Spleen (tissue), 13 donors: ENCODE measurements at places on chromosomes 12 and 14. TPM values are rescaled to one million over a fixed set of nuclear protein-coding genes. Genes with fewer than 3 reads are reported as not detected.

DNA sequence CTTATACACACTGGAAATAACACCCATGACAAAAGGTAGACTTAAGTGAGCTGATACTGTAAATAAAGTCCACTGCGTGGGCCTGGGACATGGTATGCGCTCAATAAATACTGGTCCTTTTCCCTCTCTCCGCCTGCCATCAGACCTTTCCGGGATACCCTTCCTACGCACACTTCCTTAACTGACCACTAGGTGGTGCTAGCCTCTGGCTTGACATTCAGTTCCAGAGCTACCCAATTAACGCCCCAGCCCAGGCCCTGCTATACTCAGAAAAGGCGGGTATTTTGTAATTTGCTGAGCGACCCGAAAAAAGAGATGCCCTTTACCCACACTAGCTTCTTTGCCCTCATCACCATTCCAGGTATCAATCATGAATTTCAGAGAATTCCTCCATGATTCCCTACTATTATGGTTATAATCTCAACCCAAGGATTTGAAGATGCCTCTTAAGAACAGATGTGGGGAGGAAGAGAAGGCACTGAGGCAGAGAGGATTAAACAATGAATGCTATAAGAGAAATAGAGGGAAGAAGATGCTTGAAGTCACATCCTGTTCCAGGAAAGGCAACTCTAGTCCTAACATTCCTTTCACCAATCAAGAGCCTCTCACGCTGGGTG lies 3.9 kb upstream of the LRP1 start:
- peak; percentile 78 for DNase-seq

DNA sequence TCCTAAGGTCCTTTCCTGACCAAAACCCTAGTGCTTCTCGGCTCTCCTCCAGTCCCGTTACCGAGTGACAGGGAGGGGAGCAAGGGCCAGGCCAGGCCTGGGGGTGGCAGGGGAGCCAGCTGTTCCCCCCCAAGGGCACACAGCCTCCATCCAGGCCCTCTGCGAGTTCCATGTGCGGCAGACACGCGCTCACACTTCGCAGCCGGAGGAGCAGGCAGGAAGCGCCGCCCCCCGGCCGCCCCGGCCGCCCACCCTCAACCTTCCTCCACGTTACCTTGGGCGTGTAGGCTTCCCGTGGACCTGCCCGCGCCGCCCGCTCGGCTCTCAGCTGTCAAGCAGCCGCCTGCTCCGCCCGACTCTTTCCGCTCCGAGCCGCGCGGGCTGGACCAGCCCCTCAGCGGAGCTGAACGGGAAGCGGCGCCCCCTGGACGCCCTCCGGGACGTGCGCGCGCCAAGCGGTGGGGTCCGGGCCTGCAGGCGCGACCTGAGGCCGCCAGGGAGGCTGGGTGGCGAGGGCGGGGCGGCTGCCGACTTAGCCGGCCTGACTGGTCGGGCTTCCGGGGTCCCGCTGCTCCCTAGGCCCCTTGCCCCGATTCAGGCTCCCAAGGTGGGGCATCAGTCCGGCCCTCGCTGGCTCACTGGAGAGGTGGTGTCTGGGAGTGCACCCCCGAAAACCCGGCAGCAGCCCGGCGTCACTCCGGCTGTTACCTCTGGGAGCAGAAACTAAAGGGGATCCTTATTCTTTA lies at the start of gene CRACR2A:
Gene CRACR2A (minus strand): TSS at position 369 of the 746 bp plus-strand sequence. CDS start 56,110 bp downstream, outside the sequence.
- peak; percentile 98 for DNase-seq

DNA sequence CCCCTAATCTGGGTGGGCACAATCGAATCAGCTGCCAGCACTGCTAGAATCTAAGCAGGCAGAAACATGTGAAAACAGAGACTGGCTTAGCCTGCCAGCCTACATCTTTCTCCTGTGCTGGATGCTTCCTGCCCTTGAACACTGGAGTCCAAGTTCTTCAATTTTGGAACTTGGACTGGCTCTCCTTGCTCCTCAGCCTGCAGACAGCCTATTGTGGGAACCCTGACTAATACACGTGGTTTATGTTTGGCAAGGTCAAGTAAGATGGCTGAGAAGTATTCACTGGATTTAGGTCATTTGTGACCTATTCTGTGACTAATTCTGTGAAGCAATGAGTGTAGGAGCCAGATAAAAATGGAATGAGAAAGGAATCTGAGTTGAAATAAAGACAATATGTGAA lies 11.0 kb downstream of the GPR135 start:
- DNase-seq, result no peak

DNA sequence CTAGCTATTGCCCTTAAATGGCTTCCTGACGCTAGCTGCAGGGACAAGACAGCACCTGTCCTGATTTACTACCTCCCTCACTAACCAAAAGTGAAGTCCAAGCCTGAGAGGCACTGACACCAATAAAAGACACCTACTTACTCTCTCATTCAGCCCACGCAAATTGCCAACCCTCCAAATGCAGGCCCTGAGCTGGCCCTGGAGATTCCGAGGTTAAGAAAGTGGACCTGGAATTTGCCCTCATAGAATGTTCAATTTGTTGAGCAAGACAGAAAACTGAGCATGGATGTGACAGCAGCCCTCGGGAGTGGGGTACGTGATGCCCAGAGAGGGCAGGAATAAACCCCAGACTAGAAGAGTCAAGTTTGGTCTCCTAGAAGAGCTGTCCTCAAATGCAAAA lies 16.4 kb downstream of the SERPINA3 start:
- no peak for DNase-seq

DNA sequence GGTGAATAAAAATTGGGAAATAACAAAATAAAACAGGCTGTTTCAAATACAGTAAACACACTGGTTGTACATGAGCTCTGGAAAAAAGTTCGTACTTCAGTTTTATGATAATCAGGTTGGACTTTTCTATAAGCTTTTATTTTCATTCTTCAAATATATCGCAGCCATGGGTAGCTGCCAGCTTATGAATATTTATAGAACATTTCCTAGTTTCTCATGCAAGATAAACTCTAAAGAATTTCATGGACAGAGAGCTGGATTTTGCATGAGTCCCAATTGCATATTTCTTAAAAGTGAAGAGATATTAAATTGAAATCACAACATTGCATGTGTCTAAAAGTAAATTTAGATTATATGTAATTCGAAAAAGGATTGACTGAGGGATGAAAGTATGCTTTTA lies 827.6 kb downstream of the SLC6A15 start:
- no peak for DNase-seq

- DNase-seq, result no peak
Measured at GRCh38 chr12:121590476-121591143, 9.8 kb upstream of the KDM2B start.

- DNase-seq, result no peak
Measured at GRCh38 chr12:96070670-96071279, 35.4 kb upstream of the LTA4H start.

GRCh38 chr12:50066402-50066801 lies 9.0 kb downstream of the ASIC1 start:
- no peak for DNase-seq

- peak; percentile 90 for DNase-seq
Measured at GRCh38 chr12:6533653-6533922, 729 bp upstream of the GAPDH start.

DNA sequence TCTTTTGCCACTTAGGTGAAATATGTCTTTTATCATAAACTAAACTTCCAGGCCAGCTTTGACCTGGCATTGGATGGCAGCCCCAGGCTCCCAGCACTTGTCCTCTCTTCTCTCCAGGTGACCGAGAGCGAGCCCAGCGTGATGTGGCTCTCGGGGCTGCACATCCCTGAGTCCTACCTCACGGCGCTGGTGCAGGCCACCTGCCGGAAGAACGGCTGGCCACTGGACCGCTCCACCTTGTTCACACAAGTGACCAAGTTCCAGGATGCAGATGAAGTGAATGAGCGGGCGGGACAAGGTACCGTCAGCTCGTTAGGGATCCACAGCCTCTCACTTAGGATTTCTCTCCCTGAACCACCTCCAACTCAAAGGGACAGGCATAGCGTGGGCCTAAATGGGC lies 39.4 kb downstream of the CCDC92 start:
- no peak for DNase-seq

- peak; percentile 18 for DNase-seq
Measured at GRCh38 chr14:101024686-101025085, 121.2 kb upstream of the RTL1 start.

DNA sequence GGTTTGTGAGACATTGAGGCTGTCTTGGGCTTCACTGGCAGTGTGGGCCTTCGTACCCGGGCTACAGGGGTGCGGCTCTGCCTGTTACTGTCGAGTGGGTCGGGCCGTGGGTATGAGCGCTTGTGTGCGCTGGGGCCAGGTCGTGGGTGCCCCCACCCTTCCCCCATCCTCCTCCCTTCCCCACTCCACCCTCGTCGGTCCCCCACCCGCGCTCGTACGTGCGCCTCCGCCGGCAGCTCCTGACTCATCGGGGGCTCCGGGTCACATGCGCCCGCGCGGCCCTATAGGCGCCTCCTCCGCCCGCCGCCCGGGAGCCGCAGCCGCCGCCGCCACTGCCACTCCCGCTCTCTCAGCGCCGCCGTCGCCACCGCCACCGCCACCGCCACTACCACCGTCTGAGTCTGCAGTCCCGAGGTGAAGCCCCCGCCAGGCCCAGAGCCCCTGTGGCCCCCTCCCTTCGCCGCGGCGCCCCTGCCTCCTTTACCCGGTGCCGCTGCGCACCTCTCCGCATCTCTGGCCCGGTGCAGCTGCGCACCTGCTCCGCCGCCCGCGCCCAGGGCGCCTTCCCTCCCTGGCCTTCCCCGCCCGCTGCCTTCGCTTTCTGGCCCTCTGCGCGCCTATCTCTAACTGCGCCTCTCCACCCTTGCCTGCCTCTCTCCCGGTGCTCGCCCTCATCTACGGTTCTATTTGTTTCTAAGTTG lies at the start of gene ENO2:
Gene ENO2 (plus strand): TSS at position 335 of the 701 bp plus-strand sequence. CDS start 1,253 bp downstream, outside the sequence.
- peak; percentile 94 for DNase-seq

The SLC8A3 gene
- total RNA-seq, result 0.46 TPM

The ATP23 gene
- total RNA-seq, result 6.6 TPM
